ENCODE measurements at places on chromosomes 7 and 10.

- no peak for DNase-seq
These were observed 199.2 kb downstream of the AHR start for GRCh38 chr7:17497549-17498167.

DNA sequence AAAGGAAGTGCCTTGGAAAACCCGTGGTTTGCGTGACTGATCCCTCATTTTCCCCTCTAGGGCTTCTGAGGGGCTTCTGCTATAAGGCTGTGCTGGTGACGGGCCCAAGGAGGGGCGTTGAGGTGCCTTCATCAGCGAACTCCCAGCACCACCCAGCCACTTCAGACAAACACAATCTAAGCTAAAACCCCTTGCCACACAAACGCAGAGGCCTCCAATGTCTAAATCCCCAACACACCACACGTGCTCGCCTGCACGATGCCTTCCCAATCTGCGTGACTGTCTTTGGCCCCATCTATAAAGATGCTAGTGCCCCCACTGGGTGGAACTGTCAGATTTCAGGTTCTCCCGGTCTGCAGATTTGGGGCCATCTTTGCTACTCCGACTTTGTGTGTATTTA, 4.1 kb upstream of the GAD2 start:
- DNase-seq, result no peak

DNA sequence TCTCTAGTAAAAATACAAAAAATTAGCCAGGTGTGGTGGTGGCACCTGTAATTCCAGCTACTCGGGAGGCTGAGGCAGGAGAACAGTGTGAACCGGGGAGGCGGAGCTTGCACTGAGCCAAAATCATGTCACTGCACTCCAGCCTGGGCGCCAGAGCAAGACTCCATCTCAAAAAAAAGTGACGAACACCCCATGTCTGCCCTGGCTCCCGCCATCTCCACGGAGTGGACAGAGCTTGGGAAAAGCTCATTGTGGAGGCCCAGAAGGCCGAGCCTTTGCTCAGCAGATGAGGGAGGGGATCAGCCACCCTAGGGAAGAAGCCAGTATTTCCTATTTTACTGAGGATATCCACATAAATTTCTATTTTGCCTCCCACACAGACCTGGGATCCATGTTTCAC, 136.8 kb downstream of the DIP2C start:
- DNase-seq, result no peak

DNA sequence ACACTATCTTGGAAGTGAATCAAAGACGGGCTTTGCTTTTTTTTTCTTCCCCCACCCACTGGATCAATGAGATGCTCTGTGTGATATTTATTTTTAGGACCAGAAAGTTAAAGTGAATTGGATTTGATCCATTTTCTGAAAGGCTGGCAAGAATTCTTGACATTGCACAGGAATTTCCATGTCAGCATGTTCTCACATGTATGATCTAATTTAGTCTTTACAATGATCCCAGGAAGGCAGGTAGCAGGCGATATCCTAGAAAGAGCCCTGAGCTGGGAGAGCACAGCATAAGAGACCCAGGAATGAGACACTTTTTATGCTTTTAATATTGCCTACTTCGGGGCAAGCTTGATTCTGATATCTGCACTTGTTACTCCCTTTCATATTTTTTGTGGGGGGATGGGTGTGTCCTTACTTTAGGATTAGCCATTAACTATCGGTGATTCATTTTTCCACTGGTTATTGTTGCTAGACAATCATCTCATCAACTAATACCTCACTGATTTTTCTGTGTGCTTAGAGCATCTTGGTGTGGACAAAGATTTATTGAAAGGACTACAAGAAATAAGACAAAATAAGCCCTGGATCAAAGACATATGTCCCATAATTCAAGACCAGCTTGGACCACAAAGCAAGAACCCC, 58.1 kb downstream of the NRP1 start:
- no peak for DNase-seq

GRCh38 chr10:12235796-12236195, 39.8 kb downstream of the CDC123 start:
- DNase-seq, result no peak

GRCh38 chr7:49424109-49424508, 349.3 kb upstream of the VWC2 start:
- DNase-seq, result no peak

GRCh38 chr7:112143136-112143535, 63.1 kb downstream of the DOCK4 start:
- DNase-seq, result no peak

- DNase-seq, result peak; percentile 84
These were observed 26.0 kb downstream of the EN2 start for GRCh38 chr7:155483868-155484325.

GRCh38 chr10:65325913-65326312, 1599.9 kb upstream of the LRRTM3 start:
- DNase-seq, result no peak

- no peak for DNase-seq
These were observed 1.4 kb downstream of the CPA1 start for GRCh38 chr7:130381468-130382312.

GRCh38 chr7:151843181-151843580, 33.7 kb downstream of the PRKAG2 start:
- no peak for DNase-seq

GRCh38 chr7:93715234-93715633, 140.7 kb upstream of the CALCR start:
- peak; percentile 10 for DNase-seq

GRCh38 chr10:6607182-6607581, 27.1 kb upstream of the PRKCQ start:
- DNase-seq, result no peak

DNA sequence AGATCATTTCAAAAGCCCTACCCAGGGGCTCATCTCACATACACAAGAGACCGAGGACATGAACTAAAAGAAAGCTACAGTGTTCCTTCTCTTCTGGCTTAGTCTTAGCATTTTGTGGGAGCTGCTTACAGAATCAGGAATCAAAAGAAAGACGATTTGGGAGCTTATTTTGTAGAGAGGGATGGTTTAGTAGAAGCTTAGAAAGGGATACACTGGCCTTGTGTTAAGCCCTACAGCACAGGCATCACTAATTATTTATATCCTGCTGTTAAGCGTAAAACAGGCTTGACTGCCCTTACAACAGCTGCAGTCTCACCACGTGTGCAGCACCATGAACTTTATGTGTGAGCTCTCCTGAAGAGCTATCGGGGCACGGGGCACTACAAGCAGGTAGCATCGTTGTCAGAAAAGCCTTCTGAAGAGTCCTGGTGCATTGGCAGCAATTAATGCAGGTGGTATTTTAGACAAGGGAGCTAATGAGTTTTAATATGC, 798.3 kb downstream of the NXPH1 start:
- DNase-seq, result no peak

DNA sequence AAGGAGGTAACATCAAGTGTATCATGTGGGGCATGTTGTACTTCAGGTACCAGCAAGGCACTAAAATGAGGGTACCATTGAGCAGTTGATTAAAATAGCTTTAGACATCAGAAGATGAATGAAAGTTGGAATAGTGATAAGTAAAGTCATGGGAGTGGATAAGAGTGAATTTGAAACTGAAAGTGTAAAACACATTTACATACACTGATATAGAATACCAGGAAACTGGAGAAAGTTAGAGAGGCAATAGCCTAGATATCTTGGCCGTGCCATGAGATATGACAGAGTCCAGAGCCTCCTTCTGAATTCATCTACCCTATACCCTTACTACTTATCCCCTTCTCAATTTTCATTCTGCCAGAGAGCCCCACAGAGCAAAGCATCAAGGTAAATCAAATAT, 76.6 kb downstream of the GRM3 start:
- DNase-seq, result no peak

GRCh38 chr10:97188261-97188711, 2.5 kb upstream of the SLIT1 start:
- no peak for DNase-seq

- DNase-seq, result no peak
These were observed 60.8 kb upstream of the GDF10 start for GRCh38 chr10:47239211-47239610.

DNA sequence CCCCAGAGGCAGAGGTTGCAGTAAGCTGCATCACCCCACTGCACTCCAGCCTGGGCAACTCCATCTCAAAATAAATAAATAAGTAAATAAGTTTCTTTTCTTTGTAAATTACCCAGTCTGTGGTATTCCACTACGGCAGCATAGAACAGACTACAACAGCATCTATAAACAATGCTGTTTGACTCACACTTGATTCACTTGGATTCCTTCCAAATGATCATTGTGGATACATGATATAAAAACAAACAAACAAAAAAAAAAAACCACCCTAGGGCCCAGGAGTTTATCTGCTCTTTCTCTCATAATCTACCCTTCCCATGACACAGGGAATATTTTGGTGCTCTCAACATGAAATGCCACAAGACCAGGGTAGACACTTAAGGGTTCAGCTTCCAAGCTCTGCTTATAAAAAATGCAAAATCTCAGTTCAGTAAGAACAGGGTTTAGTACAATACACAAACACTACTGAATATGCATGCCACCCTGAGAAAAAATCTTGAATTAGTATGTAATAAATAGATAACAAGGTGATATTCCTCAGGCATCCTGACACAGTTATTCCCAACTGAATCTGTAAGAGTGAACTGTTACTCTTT, 200.9 kb downstream of the FAM107B start:
- no peak for DNase-seq

DNA sequence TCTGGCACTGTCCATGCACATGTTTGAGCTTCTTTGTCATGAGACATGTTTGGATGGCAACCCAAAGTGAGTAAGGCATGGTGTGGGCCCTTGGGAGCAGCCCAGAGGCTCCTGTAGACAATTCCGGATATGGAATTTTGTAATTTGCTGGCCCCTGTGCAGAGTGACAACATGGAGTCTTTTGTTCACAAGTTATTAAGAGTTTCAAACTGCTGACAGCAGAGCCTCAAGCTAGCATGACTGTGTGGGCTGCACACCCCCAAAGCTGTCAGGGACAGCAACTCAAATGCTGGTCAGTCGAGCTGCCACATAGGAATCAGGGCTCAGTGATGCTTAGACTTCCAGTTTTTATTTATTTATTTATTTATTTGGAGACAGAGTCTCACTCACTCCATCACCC, 7.0 kb upstream of the MYL7 start:
- DNase-seq, result peak; percentile 38

- DNase-seq, result no peak
These were observed 130.6 kb upstream of the NPVF start for GRCh38 chr7:25358926-25359325.

DNA sequence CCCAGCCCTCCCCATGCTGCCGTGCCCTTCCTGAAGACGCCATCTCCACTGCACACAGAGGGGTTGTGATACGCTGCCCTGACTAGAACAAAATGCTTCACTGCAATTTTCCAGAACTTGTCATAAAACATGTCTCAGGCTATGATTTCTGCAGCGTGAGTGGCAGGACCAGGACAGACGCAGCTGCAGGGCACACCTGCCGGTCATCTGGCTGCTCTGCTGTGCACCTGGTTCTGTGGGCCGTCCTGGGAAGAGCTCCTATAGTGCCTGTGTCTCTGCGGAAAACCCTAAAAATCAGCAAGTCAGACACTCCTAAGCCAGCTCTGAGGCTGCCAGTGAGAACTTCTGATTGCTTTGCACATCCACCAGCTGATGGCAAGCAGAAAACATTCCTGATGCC, 39.7 kb upstream of the DIP2C start:
- no peak for DNase-seq

GRCh38 chr10:59212301-59212798, 35.9 kb downstream of the PHYHIPL start:
- DNase-seq, result no peak

DNA sequence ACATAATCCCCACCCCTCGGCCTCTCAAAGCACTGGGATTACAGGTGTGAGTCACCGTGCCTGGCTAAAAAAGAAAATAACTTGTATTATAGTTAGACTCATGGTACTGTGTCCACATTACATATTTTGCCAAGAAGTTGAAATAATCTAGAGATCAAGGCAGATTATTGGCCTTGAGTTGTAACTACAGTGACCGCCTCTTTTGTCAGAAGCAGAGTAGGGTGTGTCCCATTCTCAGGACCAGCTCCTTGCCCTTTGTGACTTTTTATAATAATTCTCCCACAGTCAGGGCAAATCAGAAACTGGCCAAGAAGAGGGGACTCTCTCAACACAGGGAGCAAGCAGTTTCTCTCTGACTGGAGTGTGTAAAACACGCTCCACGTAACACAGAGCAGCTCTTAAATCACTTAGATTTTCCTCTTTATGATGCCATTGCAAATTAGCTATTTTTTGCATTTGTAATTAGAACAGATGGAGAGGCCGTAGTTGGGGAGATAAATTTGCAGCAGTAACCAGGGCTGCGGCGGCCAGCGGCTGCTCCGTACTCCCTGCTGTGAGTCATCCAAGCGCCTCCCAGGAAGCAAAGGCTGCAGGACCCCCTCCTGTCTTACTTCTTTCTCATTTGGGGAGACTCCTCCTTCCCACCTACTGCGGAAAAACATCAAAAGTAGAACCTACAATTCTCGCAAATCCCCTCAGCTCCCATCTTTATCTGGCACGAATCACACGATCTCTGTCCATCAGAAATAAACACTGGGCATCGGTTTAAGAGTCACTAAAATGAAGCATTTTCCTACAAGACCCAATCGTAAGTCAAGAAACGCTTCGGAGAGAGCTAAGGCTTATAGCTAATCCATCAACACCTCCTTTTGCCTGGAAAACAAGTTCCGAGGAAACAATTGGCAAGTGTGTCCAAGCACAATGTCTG, 32.1 kb upstream of the MSRB2 start:
- DNase-seq, result no peak

DNA sequence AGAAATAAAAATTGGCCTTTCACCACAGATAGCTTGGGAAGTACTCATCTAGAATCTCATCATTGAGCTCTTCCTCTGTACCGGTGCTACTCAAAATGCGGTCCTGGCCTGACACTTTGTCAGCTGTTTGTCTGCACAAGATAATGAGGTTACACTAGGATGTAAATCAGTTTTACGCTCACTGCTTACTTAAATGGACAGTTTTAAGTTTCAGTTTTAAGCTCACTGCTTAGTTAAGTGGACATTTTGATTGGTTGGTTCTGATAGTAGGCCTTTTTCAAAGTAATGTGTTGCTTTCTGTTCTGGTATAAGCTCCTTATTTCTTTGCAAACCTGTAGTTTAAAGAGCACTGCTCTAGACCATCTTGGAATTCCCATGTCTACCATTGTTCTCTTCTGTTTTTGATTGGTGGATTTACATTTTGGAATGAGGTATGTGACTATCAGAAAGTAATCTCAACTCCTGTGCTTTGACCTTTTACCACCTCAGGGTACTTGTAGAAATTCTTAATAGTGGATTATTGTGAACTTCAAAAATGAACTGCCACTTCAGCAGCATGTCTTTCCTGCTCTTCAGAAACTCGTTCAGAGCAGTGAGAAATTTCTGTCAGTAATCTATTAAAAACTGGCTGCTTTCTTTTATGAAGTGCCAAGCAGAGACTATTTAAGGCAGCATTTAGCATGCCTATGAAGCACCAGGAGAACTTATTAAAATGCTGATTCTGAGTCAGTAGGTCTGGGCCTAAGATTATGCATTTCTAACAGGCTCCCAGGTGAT, 55.0 kb downstream of the C1GALT1 start:
- no peak for DNase-seq

GRCh38 chr10:96999987-97000386, 167.9 kb downstream of the LCOR start:
- no peak for DNase-seq

GRCh38 chr10:77201135-77202106, 436.2 kb downstream of the KCNMA1 start:
- DNase-seq, result no peak

- no peak for DNase-seq
These were observed 3.7 kb downstream of the TMEM225B start for GRCh38 chr7:99601656-99602310.

- no peak for DNase-seq
These were observed 13.5 kb upstream of the BAIAP2L1 start for GRCh38 chr7:98414205-98414900.

- peak; percentile 12 for DNase-seq
These were observed 107.4 kb downstream of the ZEB1 start for GRCh38 chr10:31426401-31426800.

GRCh38 chr7:120441850-120442249, 168.9 kb downstream of the KCND2 start:
- DNase-seq, result no peak
